ENCODE measurements at places on chromosomes 5 and 9.

GRCh38 chr5:17339841-17340240 is 122.4 kb downstream of the BASP1 start:
- DNase-seq = no peak

GRCh38 chr9:94157050-94157801 is 73.0 kb downstream of the PTPDC1 start:
- DNase-seq = no peak

GRCh38 chr5:157283434-157283833 is 17.5 kb downstream of the CYFIP2 start:
- DNase-seq = no peak

DNA sequence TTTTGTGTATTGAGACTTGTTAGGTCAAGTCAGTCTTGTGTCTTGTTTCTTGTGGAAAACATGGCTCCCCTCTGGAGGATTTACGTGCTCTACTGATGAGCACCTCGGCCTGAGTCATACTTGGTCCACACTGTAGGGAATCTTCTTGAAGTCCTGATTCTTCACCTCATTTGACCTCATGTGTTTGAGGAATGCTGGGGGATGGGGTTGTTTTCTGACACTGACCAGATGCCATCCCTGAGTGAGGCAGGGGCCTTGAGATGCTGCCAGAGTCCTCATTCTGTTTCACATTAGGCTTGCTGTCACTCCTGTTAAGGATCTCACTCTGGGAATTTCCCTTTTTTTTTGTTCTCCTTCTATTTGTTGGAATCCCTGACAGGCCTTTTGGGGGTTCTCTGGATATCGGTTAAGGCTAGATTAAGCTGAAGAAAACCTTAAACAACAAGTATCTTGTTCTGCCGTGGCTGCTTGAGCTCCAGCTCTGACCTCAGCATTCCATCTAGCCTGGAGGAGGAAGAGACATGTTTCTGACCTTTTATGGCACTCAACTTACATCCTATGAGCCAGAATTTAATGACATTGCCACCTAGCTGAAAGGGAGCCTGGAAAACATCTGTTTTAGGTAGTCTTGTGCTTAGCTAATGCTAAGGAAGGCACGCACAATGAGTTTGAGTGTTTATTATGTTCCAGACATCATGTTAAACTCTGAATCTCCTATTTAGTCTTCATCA is 20.6 kb downstream of the TCOF1 start:
- DNase-seq = no peak

GRCh38 chr5:181255836-181256578 is 4.9 kb downstream of the TRIM52 start:
- DNase-seq = no peak

GRCh38 chr5:30040488-30041118 is 1152.9 kb upstream of the CDH6 start:
- no peak for DNase-seq

DNA sequence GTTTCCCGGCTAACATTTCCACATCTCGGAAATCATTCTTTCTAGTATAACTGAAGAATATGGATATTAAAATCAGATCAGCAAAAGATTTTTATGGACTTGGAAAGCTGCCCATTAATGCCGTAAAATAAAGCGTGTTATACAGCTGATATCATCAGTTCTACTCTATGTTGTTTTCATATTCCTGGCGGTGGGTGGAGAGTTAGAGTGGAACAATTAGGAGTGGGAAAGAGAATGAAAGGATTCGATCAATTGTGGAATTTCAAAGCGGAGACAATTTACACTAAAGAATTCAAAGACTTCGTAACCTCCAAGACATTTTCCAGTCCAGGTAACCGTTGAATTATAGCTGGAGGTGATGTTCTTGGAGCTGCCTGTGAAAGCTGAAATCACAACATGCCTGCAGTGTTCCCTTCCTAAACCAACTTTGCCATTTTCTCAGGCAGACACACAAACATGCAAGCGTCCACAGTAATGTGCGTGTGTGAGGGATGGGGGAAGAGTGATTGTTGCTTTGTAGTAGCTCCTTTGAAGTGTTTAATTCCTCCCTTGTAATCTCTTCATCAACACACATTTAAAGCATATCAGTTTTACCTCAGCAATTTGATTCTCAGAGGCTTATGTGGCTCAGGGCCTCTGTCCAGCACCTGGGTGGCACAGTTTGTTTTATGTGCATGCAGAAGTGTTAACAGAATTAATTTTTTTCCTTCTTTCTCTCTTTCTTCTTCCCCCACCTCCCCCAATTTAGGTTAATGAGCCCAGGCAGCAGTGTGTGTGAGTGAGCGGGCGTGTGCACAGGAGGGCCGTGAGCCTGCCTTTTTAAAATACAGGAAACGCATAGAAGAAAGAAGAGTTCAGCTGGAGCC is 544.1 kb downstream of the RAB3C start:
- DNase-seq = no peak

GRCh38 chr5:20446121-20446520 is 458.1 kb upstream of the CDH18 start:
- no peak for DNase-seq
